ENCODE measurements at places on chromosomes 4 and X.

DNA sequence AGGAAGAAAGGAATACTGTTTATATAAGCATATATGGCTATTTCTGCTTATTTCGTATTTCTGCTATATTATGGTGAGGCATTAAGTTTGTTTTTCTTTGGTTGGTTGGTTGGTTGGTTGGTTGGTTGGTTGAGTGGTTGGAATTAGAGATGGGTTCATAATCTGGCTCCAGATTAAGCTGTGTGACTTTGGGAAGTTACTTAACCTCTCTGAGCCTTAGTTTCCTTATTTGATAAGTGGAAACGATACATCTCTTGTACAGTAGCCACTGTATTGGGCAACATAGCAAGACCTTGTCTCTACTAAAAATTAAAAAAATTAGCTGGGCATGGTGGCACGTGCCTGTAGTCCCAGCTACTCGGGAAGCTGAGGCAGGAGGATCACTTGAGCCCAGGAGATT, 46.1 kb upstream of the CEP135 start:
- no peak for DNase-seq

- peak; percentile 62 for DNase-seq
These were observed 33.9 kb downstream of the PCDH7 start for GRCh38 chr4:30754021-30754420.

- DNase-seq, result no peak
These were observed 428.0 kb downstream of the SPIN4 start for GRCh38 chrX:62923093-62923492.

DNA sequence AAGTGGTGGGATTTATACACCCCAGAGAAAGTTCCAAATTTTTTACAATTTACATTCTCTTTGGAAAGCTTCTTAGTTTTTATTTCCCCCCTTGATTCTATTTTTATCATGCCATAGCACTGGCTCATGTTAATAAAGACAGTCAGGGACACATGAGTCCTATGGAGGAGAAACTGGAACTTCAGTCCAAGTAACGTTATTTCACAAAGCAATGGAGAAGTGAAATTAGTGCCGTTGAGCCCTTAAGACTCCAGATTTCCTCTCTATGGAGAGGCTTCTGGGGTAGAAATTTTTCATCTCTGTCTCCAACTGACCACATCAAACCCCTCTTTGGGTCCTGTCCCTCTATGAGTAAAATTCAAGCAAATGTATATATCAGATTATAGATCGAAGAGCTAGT, 12.8 kb upstream of the TASL start:
- DNase-seq, result no peak

GRCh38 chr4:93373893-93374860, 454.4 kb upstream of the ATOH1 start:
- peak; percentile 35 for DNase-seq
